Fibroblast of the aortic adventitia (primary cell): ENCODE measurements at places on chromosomes 3 and 15. TPM values are rescaled to one million over a fixed set of nuclear protein-coding genes. Genes with fewer than 3 reads are reported as not detected.
A peak's percentile ranks its signal among the peaks of the same experiment; 100 is the strongest.

DNA sequence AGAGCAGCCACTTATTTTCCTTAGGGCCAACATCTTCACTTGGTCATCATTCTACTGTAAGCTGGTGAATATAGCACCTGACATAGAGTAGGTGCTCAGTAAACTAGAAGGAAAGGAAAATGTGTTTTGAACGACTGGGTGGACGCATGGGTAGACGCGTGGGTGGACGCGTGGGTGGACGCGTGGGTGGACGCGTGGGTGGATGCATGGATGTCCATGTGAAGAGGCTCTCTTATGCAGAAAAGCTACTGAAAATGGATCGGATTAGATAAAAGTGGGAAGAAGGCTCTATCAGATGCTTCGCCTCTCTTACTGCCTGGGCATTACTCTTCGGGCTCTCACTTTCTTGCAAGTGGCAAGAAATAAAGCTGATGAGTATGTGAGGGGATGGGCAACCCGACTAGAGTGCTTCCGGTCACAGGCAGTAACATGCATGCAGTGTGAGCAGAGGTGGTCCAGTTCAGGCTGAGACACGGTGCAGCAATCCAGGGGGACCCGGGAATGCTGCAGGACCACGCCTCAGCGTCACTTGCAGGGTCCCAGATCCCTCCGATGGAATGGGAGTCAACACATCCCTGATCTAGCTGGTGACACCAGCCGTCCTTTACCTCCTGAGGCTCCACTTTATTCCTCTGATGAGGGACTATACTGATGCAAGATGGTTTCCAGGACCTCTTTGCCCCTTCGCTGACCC is 138.0 kb upstream of the MEF2A start:
- DNase-seq, result no peak

- peak; percentile 22 for DNase-seq
These were observed 97.5 kb downstream of the RFTN1 start for GRCh38 chr3:16415911-16416476.

DNA sequence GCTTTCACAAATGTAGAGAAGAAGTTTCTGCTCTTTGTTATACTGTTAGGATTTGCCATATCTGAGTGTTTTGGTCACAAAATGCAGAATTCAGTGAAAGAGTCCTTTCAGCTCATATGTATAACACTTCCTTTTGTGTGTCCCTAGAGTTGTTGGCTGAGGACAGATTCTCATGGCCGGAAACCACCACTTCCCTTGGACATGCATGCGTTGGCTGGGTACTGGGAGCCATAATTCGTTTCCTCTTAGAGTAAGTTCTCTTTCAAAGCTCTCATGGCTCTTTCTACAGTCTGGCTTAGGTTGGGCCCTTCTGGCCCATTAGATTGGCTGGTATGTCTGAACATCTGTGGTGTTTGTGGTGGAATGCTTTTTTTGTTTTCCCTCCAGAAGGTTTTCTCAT is 298.5 kb downstream of the DIPK2A start:
- DNase-seq, result no peak

DNA sequence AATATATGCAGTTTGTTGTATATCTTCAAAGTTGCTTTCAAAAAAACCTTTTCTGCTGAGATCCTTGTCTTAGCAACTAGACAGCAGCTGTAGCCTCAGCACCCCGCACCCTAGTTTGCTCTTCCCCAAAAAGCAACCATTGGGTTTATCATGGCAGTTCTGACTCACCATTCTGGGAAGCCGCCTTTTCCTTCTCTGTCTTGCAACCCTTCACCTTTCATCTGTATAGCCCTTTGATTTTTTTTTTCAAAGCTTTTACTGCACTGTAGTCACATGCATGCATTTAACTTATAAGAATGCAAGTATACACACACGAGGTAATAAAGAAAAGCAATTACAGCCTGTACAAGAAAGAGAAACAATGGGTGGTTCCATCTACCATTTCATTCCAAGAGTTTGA is 65.1 kb upstream of the THBS1 start:
- no peak for DNase-seq

GRCh38 chr15:100867433-100867832 is 12.2 kb upstream of the ALDH1A3 start:
- no peak for DNase-seq

DNA sequence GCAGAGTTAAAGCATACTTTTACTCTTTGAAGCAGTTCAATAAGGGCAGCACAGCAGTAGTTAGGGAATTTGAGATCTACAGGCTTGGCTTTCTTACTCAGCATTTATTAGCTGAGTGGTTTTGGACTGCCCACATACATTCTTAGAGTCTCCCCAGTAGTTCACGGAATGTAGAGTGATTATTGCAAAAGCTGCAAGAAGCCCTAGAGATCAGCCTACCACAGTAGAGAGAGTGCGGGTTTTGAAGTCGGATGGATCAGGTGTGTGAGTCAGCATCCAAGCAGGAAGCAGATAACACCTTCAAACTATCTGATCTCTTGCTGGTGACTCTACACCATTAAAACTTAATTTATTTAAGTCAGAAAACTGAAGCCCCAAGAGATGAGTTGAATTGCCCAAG is 171.9 kb downstream of the SYNPR start:
- DNase-seq, result peak; percentile 36

GRCh38 chr15:65580287-65580686 is 30.6 kb downstream of the INTS14 start:
- peak; percentile 49 for DNase-seq

Gene IQCB1
- 7.4 and 19.5 TPM in 2 replicates for total RNA-seq

Gene STAB1
- total RNA-seq, result 0.90 and 1.1 TPM in 2 replicates

Gene CLSTN2
- 0.82 and 3.2 TPM in 2 replicates for total RNA-seq

Gene PLA2G4F
- not detected in 2 replicates for total RNA-seq

Gene PLA1A
- total RNA-seq, result 1.1 TPM in 1 of 2 replicates, not detected in the other
